ENCODE measurements at places on chromosomes 4 and X. TPM values are rescaled to one million over a fixed set of nuclear protein-coding genes. Genes with fewer than 3 reads are reported as not detected.

Gene ARHGAP24
- total RNA-seq, result 155 TPM

Gene SMR3B
- not detected for total RNA-seq

Gene ENPEP
- not detected for total RNA-seq

Gene NIPAL1
- 0.73 TPM for total RNA-seq

DNA sequence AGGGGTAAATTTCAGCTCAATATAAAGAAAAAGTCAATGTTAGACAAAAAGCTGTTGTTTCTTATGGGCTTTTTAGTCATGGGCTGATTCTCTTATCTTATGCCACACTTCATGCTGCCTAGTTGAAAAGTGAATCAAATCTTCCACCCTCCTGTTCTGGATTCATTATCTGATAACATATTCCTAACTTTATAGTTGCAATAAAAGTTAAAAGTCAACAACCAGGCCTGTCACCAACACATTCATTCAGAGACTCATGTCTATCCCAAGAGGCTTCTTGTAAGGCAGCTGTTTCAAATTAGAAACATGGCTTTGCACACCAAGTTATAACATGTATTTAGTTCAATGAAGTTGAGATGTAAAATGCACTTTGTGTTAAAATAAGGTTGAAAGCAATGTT is 243.8 kb downstream of the ADAMTS3 start:
- DNase-seq, result no peak

GRCh38 chr4:1376841-1377605 is 29.2 kb downstream of the NKX1-1 start:
- no peak for DNase-seq

- DNase-seq, result no peak
These were observed 136.4 kb upstream of the PLAC1 start for GRCh38 chrX:134794692-134795091.

DNA sequence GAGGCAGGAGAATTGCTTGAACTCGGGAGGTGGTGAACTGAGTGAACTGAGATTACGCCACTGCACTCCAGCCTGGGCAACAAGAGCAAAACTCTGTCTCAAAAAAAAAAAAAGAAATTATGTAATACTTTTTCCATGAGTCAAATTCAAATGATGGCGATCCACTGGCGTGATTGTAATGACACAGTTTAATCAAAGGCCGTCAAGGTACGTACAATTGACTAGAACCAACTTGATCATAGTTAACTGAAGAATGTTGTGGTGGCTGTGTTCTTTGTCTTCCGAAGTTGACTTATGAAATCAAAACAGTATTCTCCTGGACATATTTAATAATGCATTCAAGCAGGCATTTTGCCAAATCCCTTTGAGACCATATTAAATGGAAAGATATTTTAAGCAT is 318.6 kb upstream of the FAT1 start:
- DNase-seq, result no peak

DNA sequence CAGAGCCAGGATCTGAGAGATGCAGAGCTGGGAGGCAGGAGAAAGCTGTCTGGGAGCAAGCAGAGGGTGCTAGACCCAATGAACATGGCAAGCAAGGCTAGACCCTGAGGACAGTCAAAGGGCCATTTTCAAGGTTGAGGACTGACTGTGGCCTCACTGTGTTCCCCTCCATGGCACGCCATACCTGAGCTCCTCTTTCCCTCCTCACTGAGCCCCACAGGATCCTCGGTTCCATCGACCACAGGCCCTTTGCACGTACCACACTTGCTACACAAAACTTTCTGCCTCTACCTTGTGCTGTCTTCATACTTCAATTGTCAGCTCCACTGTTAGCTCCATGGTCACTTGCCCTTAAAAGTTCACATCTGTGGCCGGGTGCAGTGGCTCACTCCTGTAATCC is 45.5 kb upstream of the CD99 start:
- no peak for DNase-seq

DNA sequence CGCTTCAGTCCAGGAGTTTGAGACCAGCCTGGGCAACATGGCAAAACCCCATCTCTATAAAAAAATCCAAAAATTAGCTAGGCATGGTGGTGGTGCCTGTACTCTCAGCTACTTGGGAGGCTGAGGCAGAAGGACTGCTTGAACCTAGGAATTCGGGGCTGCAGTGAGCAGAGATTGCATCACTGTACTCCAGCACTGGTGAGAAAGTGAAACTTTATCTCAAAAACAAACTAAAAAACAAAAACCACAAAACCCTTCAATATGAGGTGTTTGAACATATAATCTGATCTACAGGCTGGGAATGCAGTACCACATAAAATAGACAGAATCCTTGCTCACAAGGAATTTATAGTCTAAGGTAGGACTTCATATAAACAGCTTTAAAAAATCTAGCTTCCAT is 103.9 kb downstream of the PDS5A start:
- no peak for DNase-seq

Measured in activated B cell treated with CpG ODN at 0.5 μM for 24 hours (primary cell).